Renal cortex interstitium (tissue), 15 donors: ENCODE measurements at places on chromosomes 5 and 9. TPM values are rescaled to one million over a fixed set of nuclear protein-coding genes. Genes with fewer than 3 reads are reported as not detected.

- no peak for DNase-seq
These were observed 138.7 kb downstream of the PLCXD3 start for GRCh38 chr5:41371738-41372137.

The GPRIN1 gene
- 2.3 TPM for polyA plus RNA-seq

The C5orf52 gene
- polyA plus RNA-seq = not detected

- DNase-seq = no peak
These were observed 564 bp upstream of the TOR2A start for GRCh38 chr9:127735530-127736185.

DNA sequence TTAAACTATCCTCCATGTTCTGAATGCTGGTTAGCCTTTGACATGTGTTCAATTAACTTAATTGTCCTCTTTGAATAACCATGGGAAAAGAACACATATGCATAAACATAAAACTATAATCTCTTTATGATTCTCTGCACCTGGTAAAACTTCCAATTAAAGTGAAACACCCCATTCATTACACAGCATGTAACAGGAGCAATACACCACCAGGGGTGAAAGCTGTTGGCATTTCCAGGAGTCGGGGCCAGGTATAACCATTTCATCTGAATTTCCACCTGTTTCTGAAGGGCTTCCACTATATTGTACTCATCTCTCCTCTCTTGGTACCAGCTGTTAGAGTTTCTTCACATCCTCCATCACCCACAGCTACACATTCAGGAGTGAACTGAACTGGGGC, 303.8 kb downstream of the EDIL3 start:
- no peak for DNase-seq

The FBXL17 gene
- 27.2 TPM for polyA plus RNA-seq

The BAAT gene
- polyA plus RNA-seq = 0.32 TPM

DNA sequence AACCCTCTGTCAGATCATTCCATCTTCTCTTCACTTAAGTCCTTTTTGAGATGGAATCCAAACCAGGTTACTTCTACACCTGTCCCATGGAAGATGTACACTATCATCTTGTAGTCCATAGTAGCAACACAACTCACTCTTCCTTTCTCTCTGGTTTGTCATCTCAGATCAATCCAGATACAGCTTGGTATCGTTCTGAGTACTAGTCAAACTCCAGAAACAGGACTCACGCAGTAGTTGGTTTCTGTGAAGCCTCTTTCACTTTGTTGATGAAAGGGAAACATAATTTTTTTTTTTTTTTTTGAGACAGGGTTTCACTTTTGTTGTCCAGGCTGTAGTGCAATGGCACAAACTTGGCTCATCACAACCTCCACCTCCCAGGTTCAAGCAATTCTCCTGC, 484.0 kb downstream of the PRDM9 start:
- DNase-seq = no peak

DNA sequence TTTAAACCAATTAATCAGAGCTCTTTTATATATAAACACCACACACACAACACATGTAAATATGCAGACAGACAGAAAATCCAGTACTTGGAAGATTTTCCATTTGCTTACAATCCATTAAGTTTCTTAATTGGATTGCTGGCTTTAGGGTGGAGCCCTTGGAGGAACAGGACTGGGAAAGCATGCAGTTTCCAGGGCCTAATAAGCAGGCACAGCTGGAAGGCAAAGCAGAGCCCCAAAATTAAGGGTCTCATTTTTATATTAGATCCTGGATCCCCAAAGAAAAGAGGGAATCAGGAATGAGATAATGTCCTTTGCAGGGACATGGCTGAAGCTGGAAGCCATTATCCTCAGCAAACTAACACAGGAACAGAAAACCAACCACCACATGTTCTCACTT, 13.1 kb upstream of the SMC2 start:
- DNase-seq = no peak

GRCh38 chr5:63128018-63128417, 549.4 kb downstream of the LRRC70 start:
- no peak for DNase-seq

DNA sequence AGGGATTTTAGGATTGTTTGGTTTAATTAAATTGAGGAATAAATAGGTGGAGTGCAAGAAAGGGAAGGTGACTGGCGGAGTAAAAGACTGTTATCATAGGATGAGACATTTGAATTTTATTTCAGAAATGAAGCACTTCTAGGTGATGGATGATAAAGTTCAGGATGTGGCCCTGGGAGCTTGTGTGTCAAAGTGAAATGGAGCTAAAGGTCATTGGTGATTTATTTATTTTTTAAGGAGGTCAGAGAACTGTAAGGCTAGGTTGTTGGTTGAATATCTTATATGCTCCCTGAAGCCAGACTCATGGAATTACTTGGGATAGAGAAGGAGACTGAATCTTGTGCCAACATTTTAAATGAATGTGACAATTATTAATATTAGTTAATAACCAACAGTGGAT, 40.5 kb downstream of the PBX3 start:
- no peak for DNase-seq

The FOXD4L6 gene
- polyA plus RNA-seq = not detected

- DNase-seq = no peak
These were observed 149.8 kb upstream of the TNC start for GRCh38 chr9:115267790-115268189.

The SLC36A3 gene
- polyA plus RNA-seq = not detected

The TYRP1 gene
- 2.5 TPM for polyA plus RNA-seq

The DAPK1 gene
- 95.9 TPM for polyA plus RNA-seq

The PHYHD1 gene
- 51.6 TPM for polyA plus RNA-seq

The GRM6 gene
- 1.0 TPM for polyA plus RNA-seq

- no peak for DNase-seq
These were observed 43.2 kb upstream of the IER5L start for GRCh38 chr9:129221233-129221632.

The SMIM33 gene
- not detected for polyA plus RNA-seq
